ENCODE measurements at places on chromosomes 11 and 22.

- no peaks in the 10 kb centered on the region for H3K27me3 ChIP-seq
- no peak overlapping the region for H3K4me3 ChIP-seq
- H3K4me1 ChIP-seq, result no peaks in the 10 kb centered on the region
- no peaks in the 10 kb centered on the region for H3K36me3 ChIP-seq
- no peak for DNase-seq
Observed at GRCh38 chr11:104582431-104582830, 315.8 kb downstream of the CASP12 start.

DNA sequence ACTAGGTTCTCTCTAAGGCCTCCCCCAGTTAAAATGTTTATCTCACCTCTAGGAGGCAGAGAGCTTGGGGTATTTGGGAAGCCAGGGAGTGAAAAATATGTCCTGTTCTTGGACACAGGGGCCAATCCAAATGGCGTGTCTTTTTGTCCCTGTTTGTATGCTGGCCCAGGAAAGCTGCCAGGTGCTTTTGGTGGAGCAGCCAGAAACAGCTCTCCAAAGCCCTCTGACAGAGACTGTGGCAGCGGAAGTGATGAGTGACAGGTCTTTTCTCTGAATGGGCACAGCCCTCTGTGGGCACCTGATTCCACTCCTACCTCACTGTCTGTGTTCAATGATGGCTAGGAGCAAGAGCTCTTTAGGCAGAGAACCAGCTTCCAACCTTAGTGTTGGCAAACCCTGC, 106.4 kb upstream of the KIRREL3 start:
- H3K4me1 ChIP-seq, result no peaks in the 10 kb centered on the region
- H3K4me3 ChIP-seq, result no peak overlapping the region
- no peaks in the 10 kb centered on the region for H3K27me3 ChIP-seq
- no peak for DNase-seq

DNA sequence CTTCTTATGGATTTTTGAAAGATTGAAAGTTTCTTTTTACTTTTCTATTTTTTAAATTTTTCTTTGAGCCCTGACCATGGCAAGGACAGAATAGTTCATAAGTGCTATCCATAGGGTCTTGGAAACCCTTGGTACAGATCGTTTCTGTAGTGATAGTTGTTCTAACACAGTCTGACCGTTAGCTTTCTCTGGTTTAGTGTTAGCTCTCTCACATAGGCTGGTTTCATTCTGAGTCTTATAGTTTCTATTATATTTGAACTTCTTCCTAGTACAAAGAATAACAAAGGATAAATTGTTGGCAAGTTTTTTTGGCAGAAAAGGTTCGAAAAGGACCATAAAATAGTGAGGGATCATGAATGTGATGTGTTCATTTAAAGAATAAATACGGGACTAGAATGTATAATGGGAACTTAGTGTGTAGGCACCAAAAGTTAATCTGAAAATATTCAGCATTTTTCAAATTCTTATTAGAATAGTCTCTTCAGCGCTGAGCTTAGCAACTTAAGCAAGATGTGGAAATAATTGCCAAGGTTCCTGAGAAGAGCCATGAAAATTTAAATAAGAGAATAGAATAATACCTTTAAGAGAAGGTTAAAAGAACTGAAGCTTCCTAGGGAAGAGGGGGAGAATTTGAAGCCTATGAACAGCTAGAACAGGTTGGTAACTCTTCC, 24.1 kb downstream of the FDX1 start:
- no peaks in the 10 kb centered on the region for H3K27me3 ChIP-seq
- H3K36me3 ChIP-seq, result no peaks in the 10 kb centered on the region
- H3K4me1 ChIP-seq, result no peaks in the 10 kb centered on the region

DNA sequence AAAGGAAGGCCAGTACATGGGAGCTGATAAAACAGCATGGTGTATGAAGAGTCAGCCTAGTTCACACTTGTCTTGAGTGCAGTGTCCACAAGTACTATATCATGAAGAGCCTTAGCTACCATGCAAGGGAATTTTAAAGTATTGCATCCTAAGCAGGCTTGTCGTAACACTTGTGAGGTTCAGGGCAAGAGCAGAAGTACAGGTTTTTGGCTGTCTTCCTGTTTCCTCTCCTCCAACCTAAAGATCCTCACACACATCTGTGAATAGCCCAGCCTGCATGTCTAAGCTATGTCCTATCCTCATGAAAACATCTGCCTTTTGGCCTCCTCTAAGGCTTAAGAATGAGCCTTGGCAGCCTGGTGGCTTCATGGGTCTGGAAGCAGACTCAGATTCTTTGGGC, 34.6 kb upstream of the TMEM123 start:
- no peak overlapping the region for H3K27ac ChIP-seq
- no peaks in the 10 kb centered on the region for H3K36me3 ChIP-seq
- no peak for DNase-seq
- H3K4me3 ChIP-seq, result no peak overlapping the region
- no peaks in the 10 kb centered on the region for H3K4me1 ChIP-seq

DNA sequence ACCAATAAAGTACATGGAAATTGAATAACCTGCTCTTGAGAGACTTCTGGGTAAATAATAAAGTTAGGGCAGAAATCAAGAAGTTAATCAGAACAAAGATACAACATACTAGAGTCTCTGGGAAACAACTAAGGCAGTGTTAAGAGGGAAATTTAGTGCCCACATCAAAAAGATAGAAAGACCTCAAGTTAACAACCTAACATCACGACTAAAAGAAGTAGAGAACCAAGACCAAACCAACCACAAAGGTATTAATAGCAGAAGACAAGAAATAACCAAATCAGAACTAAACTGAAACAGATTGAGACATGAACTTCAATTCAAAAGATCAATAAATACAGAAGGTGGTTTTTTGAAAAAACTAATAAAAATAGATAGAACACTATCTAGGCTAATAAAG, 140.7 kb downstream of the JRKL start:
- H3K4me3 ChIP-seq, result no peak overlapping the region
- no peak overlapping the region for H3K27ac ChIP-seq
- H3K4me1 ChIP-seq, result no peaks in the 10 kb centered on the region
- H3K36me3 ChIP-seq, result no peaks in the 10 kb centered on the region
- no peaks in the 10 kb centered on the region for H3K27me3 ChIP-seq

- H3K36me3 ChIP-seq, result no peaks in the 10 kb centered on the region
- peaks cover 15% of the 10 kb centered on the region for H3K4me1 ChIP-seq
- H3K27me3 ChIP-seq, result no peaks in the 10 kb centered on the region
- DNase-seq, result peak; percentile 76
Observed at GRCh38 chr11:63917692-63918506, 935 bp upstream of the RCOR2 start.

DNA sequence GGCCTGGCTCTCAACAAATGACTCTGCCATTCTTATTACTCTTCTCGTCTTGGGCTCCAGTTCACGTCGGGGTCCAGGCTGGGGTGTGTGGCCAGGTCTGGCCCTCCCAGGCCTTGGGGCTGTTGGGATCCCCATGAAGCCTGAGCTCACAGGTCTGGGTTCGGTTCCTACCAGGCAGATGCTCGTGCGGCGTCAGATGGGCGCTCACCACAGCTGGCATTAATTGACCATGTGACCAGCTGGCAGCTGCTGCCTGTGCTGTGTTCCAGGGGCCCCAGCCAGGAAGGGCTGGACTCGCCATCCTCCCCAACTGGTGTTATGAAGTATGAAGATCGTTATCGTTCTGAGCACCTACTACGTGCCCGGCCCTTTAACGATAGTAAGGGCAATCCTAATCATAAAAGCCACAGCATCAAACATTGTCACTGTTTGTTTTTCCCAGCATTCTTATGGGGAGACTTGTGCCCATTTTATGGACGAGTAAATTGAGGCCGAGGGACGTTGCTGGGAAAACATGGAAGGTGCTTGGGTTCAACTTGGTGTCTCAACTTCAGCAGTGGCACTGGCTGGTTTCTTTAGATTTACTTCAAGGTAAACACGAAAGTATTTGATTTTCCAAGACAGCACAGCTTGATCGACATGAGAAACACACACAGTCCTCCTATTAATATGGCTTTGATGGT, 26.8 kb upstream of the CACNG2 start:
- H3K4me1 ChIP-seq, result no peaks in the 10 kb centered on the region
- DNase-seq, result no peak
- no peaks in the 10 kb centered on the region for H3K36me3 ChIP-seq
- no peak overlapping the region for H3K4me3 ChIP-seq
- H3K27me3 ChIP-seq, result no peaks in the 10 kb centered on the region

DNA sequence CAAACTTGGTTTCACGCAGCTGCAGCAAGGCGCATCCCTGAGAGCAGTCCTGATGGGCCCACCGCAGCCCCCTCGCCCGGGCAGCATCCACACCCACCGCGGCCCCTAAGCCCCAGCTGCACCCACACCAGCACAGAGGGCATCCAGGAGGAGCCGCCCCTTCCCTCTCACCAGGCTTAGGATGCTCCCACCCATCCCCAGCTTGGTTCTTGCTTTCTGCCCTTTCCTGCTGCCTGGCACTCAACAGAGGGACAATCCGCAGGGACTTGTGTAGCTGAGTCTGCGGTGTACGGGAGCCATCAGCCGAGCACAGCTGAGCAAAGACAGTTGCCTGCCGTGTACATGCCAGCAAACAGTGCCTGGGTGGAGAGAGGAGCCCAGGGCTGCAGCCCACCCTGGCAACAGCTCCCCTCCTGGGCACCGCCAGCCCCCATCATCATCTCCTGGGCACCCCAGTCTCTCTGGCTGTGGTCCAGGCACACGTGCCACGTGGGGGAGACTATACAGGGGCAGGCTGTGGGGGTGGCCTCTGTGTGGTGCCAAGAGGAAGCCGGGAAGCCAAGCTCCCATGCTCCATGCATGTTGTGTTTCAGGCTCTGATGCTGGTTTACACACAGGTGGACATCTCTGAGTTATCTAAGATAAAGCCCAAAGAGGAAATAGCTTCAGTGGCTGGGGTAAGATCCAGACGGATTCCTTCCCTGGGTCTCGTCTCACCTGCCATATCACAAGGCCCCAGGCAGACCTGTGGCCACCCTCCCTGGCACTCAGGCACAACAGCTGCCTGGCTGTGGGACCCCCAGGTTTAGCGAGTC, 36.0 kb upstream of the GNB1L start:
- peaks cover 12% of the 10 kb centered on the region for H3K4me1 ChIP-seq
- H3K4me3 ChIP-seq, result no peak overlapping the region
- no peaks in the 10 kb centered on the region for H3K36me3 ChIP-seq

- no peaks in the 10 kb centered on the region for H3K36me3 ChIP-seq
- no peak overlapping the region for H3K4me3 ChIP-seq
- no peaks in the 10 kb centered on the region for H3K27me3 ChIP-seq
- no peaks in the 10 kb centered on the region for H3K4me1 ChIP-seq
- H3K27ac ChIP-seq, result no peak overlapping the region
Observed at GRCh38 chr11:70153133-70153727, 49.9 kb upstream of the FADD start.

- H3K27me3 ChIP-seq, result no peaks in the 10 kb centered on the region
- no peak overlapping the region for H3K4me3 ChIP-seq
- no peaks in the 10 kb centered on the region for H3K4me1 ChIP-seq
- no peak for DNase-seq
- no peak overlapping the region for H3K27ac ChIP-seq
Observed at GRCh38 chr11:121715405-121715804, 262.6 kb upstream of the SORL1-AS1 start.

- peaks cover 10% of the 10 kb centered on the region for H3K4me1 ChIP-seq
- H3K4me3 ChIP-seq, result peak overlapping the region; percentile 76
- DNase-seq, result peak; percentile 92
- H3K27me3 ChIP-seq, result no peaks in the 10 kb centered on the region
Observed at GRCh38 chr11:57568330-57568766, 876 bp upstream of the UBE2L6 start.

- peaks cover 1% of the 10 kb centered on the region for H3K4me1 ChIP-seq
- DNase-seq, result no peak
- H3K27me3 ChIP-seq, result no peaks in the 10 kb centered on the region
- no peaks in the 10 kb centered on the region for H3K36me3 ChIP-seq
- H3K4me3 ChIP-seq, result no peak overlapping the region
Observed at GRCh38 chr11:47881145-47881544, 33.0 kb upstream of the NUP160 start.

GRCh38 chr11:1031121-1031899, 5.2 kb downstream of the MUC6 start:
- H3K36me3 ChIP-seq, result no peaks in the 10 kb centered on the region
- H3K27me3 ChIP-seq, result no peaks in the 10 kb centered on the region
- DNase-seq, result no peak
- H3K27ac ChIP-seq, result no peak overlapping the region
- H3K4me1 ChIP-seq, result peaks cover 4% of the 10 kb centered on the region

GRCh38 chr11:18243783-18244362, 4.6 kb downstream of the SAA2 start:
- no peaks in the 10 kb centered on the region for H3K4me1 ChIP-seq
- peak; percentile 34 for DNase-seq
- H3K27me3 ChIP-seq, result no peaks in the 10 kb centered on the region
- H3K4me3 ChIP-seq, result no peak overlapping the region
- no peaks in the 10 kb centered on the region for H3K36me3 ChIP-seq

DNA sequence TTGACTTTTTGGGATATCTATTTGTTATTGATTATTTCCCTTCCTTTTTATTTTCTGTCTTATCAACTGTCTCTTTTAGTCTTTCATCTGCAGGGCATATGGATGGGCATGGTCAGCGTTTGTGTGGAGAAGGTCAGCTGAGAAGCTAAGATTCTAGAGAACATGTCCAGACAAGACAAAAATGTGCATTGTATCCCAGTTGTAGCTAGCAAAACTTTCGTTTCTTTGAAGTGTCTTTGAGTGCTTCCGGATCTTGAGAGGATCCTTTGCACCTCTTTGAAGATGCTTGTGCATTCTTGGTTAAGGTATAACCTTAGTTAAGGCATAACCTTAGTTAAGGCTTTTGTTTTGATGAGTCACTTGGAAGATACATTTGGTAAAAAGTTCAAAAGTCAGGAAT, 329.9 kb upstream of the LRRC4C start:
- no peaks in the 10 kb centered on the region for H3K36me3 ChIP-seq
- H3K4me3 ChIP-seq, result no peak overlapping the region
- DNase-seq, result no peak
- no peaks in the 10 kb centered on the region for H3K4me1 ChIP-seq
- no peak overlapping the region for H3K27ac ChIP-seq

DNA sequence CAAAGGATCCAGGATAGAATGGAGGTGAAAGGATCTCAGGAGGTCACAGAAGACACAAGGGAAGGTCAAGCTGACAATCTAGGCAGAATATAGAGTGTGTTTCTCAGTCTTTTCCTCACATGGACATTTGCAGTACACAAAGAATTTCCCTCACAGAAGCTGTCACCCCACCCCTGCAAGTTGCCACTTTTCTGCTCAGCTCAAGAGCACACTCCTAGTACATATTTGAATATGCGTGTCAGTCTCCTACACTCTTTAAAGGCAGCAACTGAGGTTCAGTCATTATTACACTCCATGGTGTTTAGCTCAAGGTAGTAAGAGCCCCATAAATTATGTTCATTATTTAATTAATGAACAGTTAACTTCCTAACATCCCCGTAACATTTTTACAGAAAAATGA, 59.1 kb downstream of the ETS1 start:
- H3K27me3 ChIP-seq, result no peaks in the 10 kb centered on the region
- no peak for DNase-seq
- H3K27ac ChIP-seq, result no peak overlapping the region
- no peak overlapping the region for H3K4me3 ChIP-seq

Measured in ovary (tissue), 10 donors.